ENCODE measurements at places on chromosomes 11 and 22.

DNA sequence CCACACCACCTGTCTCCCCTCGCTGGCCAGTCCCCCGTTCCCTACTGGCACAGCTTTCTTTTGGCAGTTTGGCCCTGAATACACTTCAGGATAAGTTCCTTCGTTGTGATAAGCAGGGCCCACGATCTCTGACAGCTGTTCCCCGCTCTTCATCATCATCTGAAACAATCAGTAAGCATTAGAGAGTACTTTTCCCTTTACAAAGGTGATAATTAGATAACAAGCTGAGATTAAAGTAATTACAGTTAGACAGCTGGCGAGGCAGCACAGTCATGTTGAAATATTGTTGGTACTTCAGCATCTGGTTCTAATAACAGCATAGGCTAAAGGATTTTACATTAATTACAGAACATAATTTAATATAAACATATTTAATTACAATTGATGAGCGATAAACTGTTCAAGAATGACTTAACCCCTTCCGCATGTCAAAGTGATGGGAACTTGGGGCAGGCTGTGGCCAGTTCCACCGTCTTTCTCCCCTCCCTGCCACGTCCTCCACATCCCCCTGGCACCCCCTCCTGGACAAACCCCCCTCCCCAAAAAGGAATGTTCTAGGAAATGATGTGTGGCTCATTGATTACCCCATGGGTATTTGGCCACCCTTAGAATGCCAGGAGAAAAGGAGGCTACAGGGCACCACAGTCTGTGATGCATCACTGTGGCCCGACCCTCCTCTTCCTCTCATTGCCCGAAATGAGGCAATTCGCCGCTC, 134.9 kb downstream of the RCN1 start:
- no peak for DNase-seq

DNA sequence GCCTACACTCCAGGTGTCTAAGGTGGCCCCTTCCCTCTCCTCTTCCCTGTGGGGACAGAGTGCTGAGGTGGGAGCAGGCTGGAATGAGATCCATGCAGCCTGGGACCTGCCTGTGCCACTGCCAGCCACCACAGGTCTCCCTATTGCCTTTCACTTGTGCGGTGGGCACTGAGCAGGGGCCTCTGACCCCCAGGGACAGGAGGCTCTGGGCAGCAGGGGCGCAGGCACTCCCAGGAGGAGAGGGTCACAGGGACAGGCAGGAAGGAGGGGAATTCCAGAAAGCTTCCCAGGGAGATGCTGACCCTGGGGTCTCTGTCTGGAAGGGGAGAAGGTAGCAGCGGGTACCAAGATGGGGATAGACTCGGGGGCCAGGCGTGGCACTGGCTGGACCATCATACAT, 228.5 kb upstream of the B3GAT1 start:
- DNase-seq, result no peak

- no peak for DNase-seq
Observed at GRCh38 chr11:105432241-105432995, 177.5 kb upstream of the GRIA4 start.

- DNase-seq, result peak; percentile 82
Observed at GRCh38 chr11:86047275-86047991, 21.5 kb downstream of the PICALM start.

DNA sequence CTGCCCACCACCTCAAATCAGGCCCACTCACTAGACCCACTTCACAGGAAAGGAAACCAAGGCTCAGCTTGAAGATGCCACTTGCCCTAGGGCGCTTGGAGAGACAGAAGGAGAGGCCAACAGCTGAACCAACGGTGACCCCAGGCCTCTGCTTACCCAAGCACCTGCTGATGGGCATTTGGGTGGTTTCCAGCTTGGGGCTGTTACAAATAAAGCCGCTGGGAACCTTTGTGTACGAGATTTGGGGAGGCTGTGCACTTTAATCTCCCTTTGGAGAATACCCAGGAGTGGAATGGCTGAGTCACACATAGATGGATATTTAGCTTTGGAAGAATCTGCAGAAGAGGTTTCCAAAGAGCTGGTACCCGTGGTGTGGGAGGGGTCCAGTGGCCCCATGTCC, 50.9 kb upstream of the LINC01488 start:
- DNase-seq, result peak; percentile 15

- DNase-seq, result no peak
Observed at GRCh38 chr11:14322510-14322909, 36.5 kb downstream of the RRAS2 start.

DNA sequence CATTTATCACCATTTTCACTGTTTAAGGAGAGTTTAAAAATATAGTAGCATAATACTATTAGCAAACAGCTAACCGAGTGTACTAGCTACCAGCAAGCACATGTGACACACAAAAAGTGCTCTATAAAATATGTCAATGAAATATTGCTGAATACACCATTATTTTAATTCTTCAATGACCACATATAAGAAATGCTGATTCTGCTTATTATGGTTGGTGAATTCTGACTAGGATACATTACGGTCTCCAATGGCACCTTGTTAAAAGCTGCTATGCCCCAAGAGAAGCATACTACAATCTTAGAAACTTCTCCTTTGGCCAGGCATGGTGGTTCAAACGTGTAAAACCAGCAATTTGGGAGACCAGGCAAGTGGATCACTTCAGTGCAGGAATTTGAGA, 129.8 kb downstream of the MRTFA start:
- DNase-seq, result no peak

- DNase-seq, result peak; percentile 37
Observed at GRCh38 chr11:88402784-88403183, 65.2 kb upstream of the CTSC start.

DNA sequence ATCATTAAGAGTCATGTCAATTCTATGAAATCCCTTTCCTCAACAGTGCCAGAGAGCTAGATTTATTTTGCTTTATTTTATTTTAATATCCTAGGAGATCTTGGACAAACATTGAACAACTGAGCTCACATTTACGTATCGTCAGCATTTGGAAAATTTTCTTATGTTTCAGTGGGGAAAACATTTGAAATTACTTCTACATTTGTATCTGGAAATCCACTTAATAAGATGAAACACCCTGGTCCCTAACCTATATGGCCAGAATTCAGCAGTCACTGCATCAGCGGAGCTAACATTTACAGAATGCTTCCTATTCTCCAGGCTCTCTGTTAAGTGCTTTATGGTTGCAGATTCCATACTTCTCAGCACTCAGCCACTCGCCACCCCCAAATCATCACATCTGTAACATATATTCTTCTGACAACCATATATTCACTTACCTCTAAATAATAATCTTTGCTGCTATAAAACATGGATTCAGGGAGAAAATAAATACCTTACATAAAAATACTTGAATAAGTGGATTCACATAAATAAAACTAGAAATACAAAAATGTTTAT, 773.9 kb downstream of the JRKL start:
- DNase-seq, result no peak

GRCh38 chr11:120063686-120064340, 74.1 kb downstream of the TRIM29 start:
- no peak for DNase-seq

DNA sequence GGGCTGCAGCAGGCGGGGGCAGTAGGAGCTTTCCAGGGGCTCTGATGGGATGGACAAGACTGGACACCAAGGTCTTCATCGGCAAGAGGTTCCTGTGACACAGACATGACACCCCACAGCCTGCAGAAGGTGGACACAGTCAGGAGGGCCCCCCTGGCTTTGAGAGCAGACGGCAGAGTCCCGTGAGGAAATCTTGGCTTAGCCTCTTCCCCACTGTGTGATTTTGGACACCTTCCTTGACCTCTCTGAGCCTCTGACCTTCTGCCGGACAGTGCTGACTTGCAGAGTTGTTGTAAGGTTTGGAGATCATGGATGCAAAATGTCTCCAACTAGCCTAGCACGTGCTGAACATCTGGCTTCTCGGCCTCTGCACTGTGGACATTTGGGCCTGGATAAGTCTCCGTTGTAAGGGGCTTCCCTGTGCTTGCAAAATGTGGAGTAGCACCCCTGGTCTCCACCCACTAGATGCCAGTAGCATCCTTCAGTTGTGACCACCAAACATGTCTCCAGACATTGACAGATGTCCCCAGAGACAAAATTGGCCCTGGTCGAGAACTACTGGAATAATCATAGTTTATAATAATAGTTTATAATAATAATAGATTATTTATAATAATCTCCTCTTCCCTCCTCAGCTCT, 54.6 kb downstream of the MCM5 start:
- DNase-seq, result no peak

GRCh38 chr11:32092581-32093170, 1.8 kb downstream of the RCN1 start:
- no peak for DNase-seq

DNA sequence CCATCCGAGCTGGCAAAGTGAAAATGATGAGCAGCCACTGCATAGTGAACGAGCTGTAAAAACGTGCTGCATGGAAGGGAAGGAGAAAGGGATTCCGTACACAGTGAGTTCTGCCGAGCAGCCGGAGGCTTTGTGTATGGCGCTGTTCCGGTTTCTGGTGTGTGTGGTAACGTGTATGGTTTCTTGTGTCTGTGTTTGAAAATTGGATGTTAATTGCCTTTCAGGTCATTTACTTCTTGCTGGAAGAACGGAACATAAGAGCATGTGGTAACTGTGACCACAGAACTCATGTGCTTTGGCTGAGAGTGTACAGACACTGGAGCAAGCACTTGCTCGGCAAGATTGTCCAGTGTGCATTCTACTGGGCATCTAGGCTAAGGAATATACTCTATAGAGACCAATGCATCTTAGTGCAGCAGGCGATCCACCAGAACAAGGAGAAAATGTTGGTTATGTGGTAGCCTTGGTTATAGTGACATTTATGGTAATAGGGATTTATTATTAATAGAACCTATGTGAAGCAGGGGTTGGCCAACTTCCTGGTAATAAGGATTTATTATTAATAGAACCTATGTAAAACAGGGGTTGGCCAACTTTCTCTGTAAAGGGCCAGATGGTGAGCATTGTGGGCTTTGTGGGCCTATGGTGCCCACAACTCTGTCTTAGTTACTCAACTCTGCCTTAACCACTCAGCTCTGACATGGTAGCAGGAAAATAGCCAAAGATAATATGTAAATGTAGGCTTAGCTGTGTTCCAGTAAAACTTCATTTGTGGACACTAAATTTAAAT, 49.2 kb downstream of the GRAMD1B start:
- DNase-seq, result no peak

DNA sequence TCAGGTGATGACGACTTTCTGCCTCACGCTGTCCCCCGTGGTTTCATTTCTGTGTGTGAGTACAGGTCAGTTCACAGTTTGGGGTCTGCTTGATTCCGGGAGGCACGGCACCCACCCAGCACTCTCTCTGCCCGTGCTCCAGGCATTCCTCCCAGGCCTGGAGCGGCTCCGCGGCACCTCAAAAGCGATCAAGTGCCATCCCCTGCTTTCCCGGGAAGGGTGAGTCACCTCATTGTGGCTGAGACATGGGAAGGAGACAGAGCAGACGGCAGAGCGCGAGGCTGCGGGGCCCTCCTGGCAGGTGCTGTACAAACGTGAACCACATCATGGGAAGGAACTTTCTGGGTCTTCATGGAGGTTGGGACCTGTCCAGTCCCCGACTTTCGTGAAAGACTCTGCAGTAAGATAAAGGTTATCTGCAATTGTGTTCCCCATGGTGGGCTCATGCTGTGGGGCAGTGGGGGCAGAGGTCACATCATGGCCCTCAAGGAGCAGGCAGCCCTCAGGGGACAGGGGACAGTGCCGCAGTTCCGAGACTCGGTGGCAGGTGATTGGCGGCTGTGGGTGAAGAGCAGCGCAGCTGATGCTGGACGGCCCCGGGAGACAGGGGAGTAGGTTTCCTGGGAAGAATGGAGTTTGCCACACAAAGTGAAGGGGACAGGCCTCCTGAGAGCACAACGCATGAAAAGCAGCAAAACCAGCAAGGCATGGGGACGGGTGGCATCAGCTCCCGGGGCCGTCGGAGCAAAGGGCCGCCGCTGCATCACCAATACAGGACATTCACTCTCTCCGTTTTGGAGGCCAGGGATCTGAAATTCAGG, 65.3 kb downstream of the CELSR1 start:
- no peak for DNase-seq

DNA sequence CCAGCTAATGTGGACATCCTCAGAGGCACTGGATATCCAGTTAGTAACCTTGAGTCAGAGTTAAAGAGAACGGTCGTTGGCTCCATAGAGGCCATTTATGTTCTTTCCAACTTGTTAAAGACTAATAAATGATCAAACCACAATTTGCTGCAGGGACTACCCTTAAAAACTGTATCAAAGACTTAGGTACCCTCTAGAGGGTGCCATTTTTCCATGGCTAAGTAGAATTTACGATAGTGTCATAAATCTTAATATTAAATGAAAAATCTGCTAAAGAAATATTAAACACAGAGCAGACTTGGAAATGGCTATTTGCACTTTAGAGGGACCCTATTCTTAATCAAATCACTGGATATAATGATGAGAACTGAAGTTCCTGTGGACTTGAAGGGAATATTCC, 685.2 kb upstream of the CHORDC1 start:
- DNase-seq, result no peak

- no peak for DNase-seq
Observed at GRCh38 chr11:73383249-73384124, 7.3 kb downstream of the RELT start.

DNA sequence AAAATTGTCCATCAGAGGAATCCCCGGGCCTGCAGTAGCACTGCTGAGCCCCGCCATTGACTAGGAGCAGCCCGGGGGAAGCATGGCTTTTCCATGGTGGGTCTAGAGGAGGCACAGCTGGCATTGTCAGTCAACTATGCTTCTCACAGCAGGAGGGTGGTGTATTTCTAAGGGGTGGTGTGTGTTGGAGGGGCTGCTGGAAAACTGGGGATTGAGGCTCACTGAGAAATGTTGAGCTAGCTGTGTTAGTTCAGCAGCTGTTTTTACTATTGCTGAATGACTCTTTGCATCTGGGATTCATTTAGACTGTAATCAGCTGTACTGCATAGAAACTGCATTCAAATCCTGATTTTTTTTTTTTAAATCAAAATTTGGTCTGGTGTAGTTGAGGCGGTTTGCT, 5.6 kb downstream of the DDX10 start:
- DNase-seq, result peak; percentile 40

DNA sequence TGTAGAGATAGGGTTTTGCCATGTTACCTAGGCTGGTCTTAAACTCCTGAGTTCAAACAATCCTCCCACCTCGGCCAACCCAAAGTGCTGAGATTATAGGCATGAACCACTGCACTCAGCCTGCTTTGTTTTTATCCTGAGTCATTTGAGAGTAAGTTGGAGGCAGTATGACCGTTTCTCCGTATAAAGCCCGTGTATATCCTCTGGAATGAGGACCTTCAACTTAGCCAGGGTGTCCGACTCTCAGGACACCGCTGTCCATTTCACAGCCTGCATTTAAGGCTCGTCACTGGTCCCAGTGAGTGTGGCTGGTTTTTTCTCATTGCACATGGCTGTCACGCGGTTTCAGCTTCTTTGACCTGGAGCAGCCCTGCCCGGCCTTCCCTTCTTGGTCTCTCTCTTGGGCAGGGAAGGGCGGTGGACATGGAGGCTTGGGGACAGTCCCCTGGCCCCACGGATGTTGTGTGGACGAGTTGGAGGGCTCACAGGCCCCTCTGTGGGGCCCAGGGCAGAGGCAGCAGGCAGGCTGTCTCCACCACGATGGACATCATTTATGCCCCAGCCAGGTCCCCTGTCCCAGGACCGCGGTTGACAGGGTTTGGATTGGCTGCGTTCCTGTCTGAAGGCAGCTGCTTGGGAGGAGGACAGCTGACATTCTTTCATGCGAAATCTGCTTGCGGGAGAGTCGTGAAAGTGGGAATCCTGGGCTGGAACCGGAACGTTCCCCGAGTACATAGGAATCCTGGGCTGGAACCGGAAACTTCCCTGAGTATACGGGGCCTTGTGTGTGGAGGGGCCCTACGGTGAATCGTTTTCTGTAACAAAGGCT, 93.3 kb downstream of the KCNQ1 start:
- no peak for DNase-seq

- no peak for DNase-seq
Observed at GRCh38 chr22:42714768-42715390, 5.8 kb downstream of the A4GALT start.

All from AG10803 (cell line).